ENCODE measurements at places on chromosomes 12 and 14.

DNA sequence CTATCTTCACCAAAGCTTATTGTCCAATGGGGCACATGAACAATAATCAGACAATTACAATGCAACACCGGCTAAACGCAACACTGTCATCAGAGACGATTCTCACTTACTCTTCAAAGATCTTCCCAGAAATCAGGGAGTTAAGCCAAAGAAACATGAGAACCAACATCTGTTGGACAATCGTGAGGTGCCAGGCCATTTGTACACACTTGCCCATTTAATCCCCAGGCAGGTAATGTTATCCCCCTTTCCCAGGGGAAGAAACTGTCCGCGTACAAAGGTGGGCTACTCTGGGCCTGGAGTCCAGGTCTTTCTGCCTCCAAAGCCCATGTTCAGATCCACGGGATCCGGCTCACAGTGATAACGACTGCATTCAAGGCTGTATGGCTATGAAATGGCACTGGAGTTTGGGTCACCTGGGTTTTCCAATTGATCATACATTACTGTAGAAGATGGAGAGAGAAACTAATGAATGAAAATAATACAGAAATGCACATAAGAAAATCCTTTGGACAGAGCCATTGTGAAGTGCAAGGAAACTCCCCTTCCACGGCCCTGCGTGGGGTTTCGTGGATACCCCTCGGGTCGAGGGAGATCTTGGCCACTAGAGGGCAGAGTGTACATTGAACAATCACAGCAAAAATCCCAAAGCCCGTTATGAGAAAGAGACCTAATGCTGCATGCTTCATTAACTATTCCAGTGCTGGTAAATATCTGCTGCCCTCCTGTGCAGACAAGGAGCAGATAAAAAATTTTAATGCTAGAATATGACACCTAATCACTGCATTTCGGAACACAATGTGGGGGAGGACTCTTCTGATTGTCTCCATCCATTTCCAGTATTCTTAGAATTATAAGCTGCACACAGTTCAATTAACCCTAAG, 111.4 kb downstream of the EGLN3 start:
- DNase-seq, result no peak

DNA sequence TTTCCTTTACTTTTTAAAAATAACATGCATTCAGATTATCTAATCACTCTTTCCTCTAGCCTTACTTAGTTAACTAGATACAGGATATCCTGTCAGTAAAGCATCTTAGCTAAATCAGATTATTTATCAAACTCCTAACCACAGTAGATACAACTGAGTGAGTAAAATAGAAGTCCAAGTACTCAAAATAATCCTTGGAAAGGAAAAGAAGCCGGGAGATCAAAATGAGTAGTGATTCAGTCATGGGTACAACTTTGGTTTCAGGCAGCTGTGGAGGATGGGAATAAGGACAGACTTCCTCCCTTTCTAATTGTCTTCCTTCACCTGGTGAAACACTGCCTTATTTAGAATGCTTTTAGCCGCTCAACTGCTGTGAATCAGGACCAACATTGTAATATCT, 29.4 kb downstream of the GNG2 start:
- DNase-seq, result no peak

GRCh38 chr12:122031342-122032216, 9.9 kb downstream of the BCL7A start:
- DNase-seq, result no peak

GRCh38 chr14:93007225-93007997, 84.5 kb downstream of the CHGA start:
- no peak for DNase-seq

DNA sequence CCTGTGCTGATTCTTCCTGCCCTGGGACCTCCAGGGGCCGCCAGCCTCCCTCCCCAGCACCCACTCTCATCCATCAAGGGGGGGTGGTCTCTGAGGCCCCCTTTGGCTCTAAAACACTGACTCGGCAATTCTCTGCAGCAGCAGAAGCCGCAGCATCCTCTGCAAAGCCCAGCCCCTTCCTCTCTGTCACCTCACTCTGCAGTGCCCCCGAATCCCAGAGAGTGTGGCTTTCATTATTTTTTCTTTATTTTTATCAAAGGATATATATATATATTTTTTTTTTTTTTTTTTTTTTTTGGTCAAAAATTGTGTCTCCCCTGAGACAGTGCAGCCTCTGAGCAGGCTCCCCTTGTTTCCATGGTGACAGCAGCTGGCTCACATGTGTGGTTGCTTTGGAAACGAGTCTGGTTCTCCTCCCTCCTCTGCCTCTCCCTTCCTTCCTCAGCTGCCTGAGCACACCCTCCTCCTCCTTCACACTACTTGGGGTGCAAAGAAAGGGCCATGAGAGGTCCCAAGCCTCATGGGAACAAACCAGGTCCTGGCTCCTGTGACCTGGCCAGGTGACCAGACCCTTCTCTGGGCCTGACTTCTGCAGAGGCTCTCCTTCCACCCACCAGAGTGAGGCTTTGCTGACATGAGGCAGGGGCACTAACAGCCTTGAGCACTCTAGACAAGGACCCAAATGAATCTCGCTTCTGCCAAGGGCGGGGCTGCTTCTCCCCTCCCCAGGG, 100.5 kb downstream of the LRRC74A start:
- DNase-seq, result no peak

- DNase-seq, result no peak
Measured at GRCh38 chr12:65659681-65660080, 164.6 kb upstream of the HMGA2 start.

GRCh38 chr12:46562625-46563225, 190.2 kb upstream of the SLC38A2 start:
- no peak for DNase-seq

DNA sequence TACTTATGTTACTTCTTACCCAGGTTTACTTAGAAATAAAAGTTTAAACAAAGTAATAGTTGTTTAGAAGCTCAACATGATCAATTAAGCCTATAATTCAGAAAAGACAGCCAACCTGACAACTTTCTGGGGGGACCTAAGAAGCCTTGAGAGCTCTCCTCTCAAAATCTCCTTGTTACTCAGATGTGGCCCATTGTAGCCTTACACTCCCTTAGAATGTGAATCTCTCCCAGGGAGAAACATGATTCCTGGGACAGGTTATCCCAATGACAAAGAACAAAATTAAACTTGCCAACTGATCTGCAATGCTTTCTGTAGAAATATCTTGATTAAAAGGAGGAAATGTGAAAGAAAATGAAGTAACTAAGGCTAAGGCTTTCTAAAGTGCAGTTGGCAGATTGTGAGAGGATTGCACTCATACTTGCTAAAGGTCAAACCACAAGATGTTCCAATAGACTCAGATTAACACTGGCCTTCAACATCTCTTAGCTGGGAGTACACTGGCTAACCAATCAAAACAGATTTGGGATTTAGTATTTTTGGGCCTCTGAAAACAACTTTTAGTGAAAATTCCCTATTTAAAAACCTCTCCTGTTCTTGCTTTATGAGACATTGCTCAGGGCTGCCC, 72.3 kb upstream of the TMX1 start:
- no peak for DNase-seq

DNA sequence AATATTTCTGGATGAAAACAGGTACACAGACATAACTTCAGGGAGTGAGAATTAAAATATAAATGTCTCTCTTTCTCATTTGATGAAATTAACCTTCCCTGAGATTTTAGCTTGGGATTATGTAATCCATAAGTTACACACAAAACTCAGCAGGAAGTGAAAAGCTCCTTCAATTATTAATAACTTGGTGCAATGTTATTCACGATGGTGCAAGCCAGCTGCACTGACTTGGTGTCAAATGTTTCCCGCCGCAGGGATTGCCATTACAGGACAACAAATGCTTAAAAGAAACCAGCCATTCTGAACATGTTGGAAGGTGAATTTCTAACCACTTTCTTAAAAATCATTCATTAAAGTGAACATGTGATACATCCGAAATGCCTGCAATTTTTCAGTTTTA, 250.4 kb downstream of the FOXN3 start:
- DNase-seq, result no peak

DNA sequence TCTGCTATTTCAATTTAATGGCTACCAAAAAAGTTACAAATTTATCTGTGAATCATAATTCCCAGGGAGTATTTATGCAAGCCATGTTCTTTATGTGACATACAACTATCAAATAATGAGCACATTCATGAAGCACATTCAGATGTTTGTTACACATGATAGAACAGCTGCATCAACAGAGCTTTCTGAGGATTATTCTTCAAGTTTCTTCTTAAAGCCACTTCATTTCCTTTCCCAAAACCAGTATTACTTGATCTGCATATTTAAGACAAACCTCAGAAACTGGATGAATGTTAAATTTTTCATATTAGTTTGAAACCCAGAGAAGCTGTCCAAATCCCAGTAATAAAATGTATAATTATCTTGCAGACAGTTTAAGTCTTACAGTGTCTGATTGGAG, 73.6 kb upstream of the SOX5 start:
- DNase-seq, result no peak

DNA sequence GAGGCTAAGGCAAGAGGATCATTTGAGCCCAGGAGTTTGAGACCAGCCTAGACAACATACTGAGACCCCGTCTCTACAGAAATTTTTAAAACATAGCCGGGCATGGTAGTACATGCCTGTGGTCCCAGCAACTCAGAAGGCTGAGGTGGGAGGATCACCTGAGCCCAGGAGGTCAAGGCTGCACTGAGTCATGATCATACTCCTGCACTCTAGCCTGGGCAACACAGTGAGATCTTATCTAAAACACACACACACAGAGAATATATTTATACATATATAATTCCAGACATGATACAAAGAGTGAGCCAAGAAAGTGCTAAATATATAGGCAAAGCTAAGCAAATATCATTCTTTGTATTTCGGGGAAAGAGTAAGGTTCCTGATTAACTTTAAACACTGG, 9.4 kb downstream of the ZFC3H1 start:
- DNase-seq, result no peak

GRCh38 chr12:57738661-57739237, at the start of gene AGAP2:
Gene AGAP2 (minus strand): TSS chr12:57738742. CDS start chr12:57738246, 496 bp downstream.
- no peak for DNase-seq

- DNase-seq, result no peak
Measured at GRCh38 chr14:74982661-74983060, 20.1 kb upstream of the EIF2B2 start.

DNA sequence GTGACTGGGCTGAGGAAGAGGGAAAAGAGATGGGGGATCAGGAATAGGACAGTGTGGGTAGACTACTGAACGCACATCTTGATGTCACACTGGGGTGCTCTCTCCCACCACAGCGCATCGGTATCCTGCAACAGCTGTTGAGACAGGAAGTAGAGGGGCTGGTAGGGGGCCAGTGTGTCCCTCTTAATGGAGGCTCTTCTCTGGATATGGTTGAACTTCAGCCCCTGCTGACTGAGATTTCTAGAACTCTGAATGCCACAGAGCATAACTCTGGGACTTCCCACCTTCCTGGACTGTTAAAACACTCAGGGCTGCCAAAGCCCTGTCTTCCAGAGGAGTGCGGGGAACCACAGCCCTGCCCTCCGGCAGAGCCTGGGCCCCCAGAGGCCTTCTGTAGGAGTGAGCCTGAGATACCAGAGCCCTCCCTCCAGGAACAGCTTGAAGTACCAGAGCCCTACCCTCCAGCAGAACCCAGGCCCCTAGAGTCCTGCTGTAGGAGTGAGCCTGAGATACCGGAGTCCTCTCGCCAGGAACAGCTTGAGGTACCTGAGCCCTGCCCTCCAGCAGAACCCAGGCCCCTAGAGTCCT, 6.9 kb downstream of the C1QL4 start:
- DNase-seq, result no peak

- no peak for DNase-seq
Measured at GRCh38 chr12:124768452-124769162, 95.1 kb downstream of the SCARB1 start.

DNA sequence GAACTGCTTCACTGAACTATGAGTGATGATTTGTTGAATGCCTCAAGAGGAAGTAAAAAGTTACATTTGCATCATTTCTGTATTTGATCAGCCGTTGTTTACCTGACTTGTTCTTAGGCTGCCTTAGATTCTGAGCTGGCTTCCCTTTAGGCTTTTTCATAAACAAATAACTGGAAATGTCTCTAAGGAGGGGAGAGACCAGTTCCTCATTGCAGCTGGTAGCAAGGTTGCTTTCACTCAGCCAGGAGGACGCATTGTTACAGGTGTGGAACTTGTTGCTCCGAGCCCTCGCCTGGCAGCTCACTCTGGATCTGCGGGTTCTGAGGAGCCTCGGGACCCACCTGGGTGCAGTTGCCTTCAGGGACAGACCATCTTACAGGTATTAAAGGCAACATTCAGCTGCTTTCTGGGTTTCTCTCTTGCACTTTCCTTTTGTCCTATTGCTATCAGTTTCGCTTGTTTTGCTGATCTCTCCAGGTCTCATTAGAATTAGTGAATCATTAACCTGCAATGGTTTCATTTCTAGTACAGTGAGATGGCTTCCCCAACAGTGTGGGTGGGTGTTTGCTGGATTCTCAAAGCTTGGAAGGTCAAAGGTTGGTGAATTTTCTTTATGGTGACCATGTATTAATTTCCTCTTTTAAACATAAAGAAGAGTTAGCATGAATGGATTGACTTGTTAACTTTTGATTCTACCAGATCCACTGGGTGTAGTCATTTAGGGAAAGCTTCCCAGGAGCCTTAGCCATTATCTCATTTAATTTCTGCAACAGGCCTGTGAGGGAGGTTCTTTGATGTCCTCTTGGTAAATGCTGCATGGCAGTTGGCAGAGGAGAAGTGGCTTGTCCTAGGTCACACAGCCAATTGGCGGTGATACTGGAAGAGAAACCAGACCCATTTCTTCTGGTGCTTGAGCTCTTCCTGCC, at the start of gene PLEKHG7:
TSS of gene PLEKHG7 (plus strand) at position 236 of the 926 bp plus-strand sequence. CDS start 3,643 bp downstream, outside the sequence.
- no peak for DNase-seq

DNA sequence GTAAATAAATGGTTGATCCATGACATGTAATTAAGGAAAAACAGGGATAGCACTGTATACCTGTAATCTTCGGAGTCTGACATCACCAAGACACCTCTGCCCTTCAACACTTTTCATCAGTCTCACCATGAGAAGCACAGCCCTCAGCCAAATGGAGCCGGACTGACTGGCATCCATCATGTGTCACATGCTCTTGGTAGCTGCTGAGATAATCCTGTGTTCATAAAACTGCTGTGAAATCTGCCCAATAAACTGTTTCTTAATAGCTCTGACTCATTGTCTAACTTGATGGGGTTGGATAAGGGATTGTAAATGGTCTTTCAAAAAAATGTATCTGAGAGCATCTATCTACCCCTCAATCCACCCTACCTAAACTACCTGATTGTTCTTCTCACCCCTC, 33.6 kb downstream of the KCNH5 start:
- DNase-seq, result no peak

DNA sequence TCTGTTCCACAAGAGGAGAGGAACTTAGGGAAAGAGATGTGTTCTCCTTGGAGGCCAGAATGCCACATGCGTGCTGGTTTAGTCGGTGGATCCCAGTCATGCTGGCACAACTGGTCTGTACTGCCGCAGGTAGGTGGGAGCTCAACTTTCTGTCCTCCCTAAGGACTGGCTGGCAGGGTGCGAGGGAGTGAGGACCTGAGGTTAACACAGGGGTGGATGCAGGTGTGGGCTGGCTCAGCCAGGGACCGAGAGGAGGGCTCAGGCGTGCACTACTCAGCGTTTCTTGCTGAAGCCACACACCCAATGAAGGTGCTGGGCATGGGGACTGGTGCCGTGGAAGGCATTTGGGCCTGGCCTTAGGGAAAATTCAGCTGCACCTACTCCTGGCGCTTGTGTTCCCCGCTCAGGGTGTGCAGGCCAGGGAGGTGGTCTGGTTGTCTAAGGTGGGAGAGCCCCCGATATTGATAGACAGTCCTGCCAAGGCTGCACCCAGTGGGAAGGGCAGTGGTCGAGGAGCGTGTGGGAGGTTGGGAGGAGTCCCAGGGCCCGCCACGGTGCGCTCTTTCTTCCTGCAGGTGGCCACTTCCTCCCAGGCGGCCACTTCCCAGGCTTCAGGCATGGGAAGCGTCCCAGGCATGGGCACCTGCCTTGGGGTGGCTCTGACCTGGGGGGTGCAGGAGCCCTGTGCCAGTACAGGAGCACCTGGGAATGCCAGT, 138.4 kb downstream of the ADGRD1 start:
- no peak for DNase-seq

GRCh38 chr12:93676408-93677194, 574 bp upstream of the CRADD start:
- DNase-seq, result no peak
